ENCODE measurements at places on chromosomes 5 and 9.

DNA sequence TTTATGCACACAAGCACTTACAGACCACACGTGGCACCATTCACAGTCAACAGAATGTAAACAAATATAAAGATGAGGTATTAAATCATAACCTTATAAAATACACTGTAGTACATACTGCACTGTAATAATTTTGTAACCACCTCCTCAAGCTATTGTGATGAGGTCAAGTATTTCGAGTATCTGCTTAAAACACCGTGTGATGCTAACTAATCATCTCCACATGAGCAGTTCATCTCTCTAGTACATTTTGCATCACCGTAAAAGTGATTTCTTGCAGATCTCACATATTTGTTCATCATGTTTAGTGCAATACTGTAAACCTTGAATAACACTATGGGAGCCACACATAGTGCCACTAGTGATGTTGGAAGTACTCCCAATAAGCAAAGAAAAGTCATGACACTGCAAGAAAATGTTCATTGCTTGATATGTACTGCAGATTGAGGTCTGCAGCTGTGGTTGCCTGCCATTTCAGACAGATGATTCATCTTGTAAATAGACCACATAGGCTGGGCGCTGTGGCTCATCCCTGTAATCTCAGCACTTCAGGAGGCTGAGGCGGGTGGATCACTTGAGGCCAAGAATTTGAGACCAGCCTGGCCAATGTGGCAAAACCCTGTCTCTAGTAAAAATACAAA lies 44.3 kb downstream of the FOXB2 start:
- DNase-seq = no peak

DNA sequence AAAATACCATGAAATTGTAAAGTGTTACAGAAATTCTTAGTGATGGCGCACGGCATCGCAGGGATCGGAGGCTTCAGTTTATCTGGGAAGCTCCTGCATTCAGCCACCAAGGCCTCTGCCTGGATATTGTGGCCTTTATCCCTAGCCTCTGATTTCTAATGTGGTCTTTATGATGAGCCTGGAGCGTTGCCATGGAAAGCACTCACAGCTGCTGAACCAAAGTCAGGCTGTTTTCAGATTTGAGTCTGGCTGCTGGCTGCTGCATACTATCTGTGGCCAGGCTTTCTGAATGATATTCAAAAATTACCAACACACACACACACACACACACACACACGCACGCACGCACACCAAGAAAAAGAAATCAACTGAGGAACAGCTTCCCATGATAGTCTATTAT lies 101.1 kb upstream of the ZNF366 start:
- DNase-seq = no peak

GRCh38 chr9:131585375-131585774 lies 40.1 kb downstream of the PRRT1B start:
- DNase-seq = no peak

GRCh38 chr9:68841276-68842052 lies 136.4 kb downstream of the PIP5K1B start:
- no peak for DNase-seq

GRCh38 chr9:24498632-24499031 lies 47.1 kb downstream of the IZUMO3 start:
- no peak for DNase-seq

DNA sequence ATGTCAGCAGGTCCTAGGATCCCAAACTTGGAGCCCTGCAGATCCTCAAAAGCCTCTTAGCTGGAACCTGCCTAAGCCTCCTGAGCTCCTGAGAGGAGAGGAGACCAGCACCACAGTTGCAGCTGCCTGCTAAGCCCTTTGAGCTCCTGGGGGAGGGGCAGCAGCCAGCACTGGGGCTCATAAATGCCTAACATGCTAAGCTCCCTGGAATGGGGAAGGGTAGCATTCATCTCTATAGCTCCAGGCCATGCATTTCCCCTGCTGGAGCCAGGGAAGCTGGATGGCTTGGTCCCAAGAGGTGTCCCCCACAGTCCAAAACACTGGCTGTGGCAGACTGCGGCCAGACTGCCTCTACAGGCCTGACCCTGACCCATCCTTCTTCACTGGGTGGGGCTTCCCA lies 182.7 kb downstream of the KCNN2 start:
- DNase-seq = no peak

DNA sequence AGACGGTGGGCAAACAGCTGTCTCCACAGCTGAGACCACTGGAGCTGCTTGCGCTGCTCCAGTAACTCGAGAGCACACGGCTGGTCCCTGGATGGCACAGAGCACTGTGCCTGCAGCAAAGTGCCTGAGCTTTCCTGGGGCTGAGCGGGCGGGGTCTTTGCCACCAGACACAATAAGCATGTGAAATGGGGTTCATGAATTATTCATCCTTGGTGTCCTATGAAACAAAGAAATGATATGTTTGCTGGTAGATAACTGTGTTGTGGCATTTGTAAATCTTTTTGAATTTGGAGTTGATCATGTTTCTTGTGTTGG lies 151.7 kb upstream of the MPDZ start:
- DNase-seq = no peak

DNA sequence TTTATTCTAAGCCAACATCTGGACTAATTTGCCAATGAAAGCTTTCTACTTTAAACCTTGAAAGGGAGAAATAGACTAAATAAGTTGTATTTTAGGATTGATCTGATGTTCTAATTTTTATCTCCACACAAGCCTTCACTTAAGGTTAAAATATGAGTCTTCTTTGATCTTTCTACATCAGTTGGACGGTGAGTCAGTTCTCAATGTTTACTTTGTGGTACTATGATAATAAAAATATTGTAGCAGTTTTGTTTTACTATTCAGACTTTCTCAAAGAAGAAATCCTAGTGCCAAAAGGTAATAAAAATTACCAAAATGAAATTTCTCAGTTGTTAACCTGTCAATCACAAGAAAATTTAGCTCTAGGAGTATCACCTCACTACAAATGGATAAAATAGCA lies 203.5 kb upstream of the RGMB start:
- DNase-seq = no peak

DNA sequence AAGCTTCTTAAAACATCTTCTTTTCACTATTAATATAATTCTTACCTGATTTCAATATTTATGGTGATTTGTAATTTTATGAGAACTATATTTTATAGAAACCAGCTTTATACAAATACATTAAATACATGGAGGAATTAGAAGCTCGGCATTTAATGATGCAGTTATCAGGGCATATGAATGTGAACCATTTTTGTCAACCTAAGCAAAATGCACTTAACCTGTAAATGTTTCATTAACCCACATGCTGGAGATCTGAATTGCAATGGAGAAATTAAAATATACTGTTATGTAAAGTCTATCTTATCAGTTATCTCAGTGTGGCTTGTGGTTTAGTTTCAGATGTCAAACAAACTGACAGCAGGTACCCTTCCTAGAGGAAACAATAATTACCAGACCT lies 63.2 kb upstream of the CDH12 start:
- DNase-seq = no peak

- no peak for DNase-seq
These were observed 25.8 kb downstream of the ZNF608 start for GRCh38 chr5:124720593-124720992.

DNA sequence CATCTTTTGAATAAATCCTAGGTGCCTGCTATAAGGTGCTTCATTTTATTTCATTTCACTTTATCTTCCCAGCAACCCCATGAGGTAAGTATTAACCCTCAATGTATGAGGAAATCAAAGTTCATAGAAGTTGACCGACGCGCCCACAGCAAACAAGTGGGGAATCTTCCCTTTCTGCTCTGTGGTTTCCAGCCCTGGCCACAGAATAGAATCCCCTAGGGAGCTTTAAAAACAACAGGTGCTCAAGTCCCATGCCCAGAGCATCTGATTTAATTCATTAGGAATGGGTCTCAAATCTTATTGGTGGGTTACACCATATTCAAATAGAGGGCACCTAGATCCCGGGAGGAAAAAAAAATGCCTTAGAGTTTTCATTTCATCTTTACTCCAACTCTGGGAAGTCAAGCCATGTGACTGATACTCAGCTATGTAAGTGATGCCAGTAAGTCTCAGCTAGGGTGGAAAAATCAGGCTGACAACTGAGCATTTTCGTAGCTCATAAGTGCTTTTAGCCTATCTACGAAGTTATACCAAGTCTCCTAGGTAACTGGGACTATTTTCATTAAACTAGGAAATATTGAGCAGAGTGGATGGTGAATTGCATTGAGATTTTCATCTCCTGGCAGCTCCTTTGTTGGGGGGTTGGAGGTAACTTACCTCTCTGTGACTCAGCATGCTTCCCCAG lies 353.4 kb upstream of the SLC30A5 start:
- DNase-seq = no peak

- no peak for DNase-seq
These were observed 11.6 kb upstream of the CEL start for GRCh38 chr9:133050142-133050541.

GRCh38 chr5:126004636-126005035 lies 418.6 kb upstream of the GRAMD2B start:
- DNase-seq = no peak

GRCh38 chr9:95479330-95479729 lies 37.4 kb downstream of the PTCH1 start:
- no peak for DNase-seq

- DNase-seq = no peak
These were observed 7.2 kb upstream of the LIFR start for GRCh38 chr5:38563624-38564023.

- no peak for DNase-seq
These were observed 93.3 kb downstream of the MELK start for GRCh38 chr9:36665921-36666431.

GRCh38 chr5:124056326-124056990 lies 544.5 kb downstream of the CSNK1G3 start:
- no peak for DNase-seq

DNA sequence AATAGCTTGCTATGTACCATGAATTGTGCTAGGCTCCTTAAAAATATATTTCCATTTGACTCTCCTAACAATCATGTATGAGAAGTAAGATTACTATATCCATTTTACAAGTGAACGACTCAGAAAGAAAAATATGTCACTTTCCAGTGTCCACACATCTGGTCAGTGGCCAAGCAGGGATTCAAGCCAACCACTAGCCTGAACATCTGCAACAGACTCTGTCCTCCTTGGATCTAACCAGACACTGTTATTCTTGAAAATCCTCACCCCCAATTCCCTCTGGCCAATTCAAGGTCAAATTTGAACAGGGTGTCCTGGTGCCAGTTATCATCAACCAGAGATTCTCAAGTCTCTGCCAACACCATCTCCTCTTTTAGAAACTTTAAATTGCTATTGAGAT lies 344.1 kb upstream of the WWC1 start:
- no peak for DNase-seq

DNA sequence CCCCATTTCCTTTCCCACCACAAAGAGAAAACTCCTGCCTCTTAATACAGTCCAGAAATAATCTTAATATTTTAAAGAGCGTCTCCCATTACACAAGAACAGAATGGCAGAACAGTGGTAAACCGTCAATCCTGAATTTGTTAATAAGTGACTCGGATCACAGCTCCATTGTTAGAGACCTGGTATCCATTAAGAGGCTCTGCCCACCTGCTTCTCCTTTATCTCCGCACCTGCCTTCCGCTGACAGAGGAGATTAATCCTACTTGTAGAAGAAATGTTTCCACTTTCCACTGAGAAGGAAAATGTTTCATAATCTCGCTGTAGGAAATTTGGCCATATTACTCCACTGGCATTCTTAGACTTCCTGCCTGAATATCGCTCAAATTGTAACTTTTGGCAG lies 1493.2 kb downstream of the MAT2B start:
- DNase-seq = no peak

DNA sequence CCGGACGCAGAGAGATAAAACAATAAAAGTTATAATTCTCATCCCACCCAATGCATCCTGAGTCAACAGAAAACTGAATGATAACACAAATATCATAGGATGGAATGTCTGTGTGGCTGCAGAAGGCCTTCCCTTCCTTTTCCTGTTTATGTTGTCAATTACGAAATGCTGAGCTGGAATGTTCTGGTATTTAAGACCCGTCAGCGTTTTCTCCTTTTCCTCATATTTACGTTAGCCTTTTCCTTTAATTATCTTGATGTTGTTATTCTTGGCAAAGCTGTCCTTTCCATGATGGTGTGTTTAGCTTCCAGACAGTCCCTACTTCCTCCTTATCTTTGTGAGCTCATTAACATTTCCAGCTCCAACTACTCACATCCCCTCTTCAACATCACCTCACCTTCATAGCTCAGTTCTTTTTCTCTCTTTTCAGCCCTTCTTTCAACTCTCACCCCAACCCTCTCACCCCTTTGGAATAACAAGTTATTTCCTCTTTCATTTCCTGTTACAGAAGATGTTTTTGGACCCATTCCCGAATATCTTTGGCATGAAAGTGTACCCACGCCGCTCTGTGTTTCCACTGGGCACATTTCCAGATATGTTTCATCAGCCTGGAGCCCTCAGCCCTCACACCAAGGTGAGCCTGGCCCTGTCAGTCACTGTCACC lies 221.6 kb downstream of the NR2F1-AS1 start:
- DNase-seq = no peak

DNA sequence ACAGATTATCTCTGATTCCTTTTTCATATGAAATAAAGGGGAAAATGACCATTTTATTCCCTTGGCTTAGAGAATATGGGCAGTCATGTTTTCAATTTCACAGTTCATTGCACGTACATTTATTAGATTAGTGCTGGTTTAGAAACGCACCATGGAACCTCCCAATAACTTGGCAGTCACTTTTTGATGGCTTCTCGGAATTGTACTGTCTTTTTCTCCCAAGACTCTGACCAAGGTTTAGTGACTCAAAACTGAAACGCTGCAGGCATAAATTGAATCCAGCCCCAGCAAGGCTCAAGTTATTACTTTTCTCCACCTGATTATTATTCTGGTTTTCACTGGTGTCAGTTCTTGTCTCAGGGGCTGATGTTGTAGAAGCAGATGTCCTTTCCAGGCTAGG lies 55.6 kb upstream of the EGFLAM start:
- DNase-seq = no peak

DNA sequence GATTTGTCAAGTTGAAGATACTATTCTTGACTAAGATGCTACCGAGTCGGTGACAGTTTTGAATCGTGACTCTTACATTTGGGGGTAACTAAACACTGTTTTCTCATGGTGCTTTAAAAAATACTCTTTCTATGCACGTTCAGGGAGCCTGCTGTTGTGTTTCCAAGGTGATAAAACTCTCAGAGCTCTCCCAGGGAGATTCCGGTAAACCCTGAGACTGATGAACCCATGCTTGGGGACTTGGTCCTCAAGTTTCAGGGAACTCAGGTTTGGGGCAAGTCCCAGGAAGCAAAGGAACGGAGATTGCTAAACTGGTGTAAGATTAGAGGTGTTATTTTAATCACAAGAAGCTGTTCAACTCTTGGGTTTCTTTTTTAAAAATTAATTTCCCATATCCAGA lies 1.4 kb downstream of the GDA start:
- no peak for DNase-seq

- no peak for DNase-seq
These were observed 15.6 kb upstream of the ACSL6 start for GRCh38 chr5:132027027-132027426.

GRCh38 chr9:137619240-137620047 lies 639 bp downstream of the EHMT1 start:
- DNase-seq = no peak

Measured in stimulated activated CD8-positive, alpha-beta memory T cell treated with anti-CD3 and anti-CD28 coated beads, Interleukin-7, amount 100 ng/mL, for 48 hours (primary cell).